ENCODE measurements at places on chromosomes 13 and 19.

- H3K4me3 ChIP-seq, result no peak overlapping the region
- no peaks in the 10 kb centered on the region for H3K27me3 ChIP-seq
- no peaks in the 10 kb centered on the region for H3K4me1 ChIP-seq
- no peak for DNase-seq
- no peaks in the 10 kb centered on the region for H3K36me3 ChIP-seq
Observed at GRCh38 chr13:101202590-101202989, 213.7 kb downstream of the NALCN start.

DNA sequence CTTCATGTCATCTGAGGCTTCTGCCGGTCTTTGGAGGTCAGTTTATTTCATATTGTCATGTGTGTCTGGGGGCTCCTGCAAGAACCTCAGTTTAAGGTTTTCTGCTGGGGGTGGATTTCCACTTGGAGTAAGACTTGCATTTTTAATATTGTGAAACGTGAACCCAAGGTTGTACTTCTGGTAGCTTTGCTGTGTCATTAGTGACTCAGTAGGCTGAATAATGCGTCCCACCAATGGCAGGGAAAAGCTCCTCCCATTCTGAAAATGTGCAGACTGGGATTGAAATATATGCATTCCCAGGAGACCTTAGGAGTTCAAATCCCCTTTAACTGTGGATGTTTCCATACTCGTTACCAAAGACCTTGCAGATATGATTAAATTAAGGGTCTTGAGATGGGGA, 46.2 kb downstream of the ING1 start:
- no peak overlapping the region for H3K4me3 ChIP-seq
- H3K27me3 ChIP-seq, result peaks cover 2% of the 10 kb centered on the region
- H3K36me3 ChIP-seq, result no peaks in the 10 kb centered on the region
- H3K27ac ChIP-seq, result no peak overlapping the region
- H3K4me1 ChIP-seq, result no peaks in the 10 kb centered on the region

DNA sequence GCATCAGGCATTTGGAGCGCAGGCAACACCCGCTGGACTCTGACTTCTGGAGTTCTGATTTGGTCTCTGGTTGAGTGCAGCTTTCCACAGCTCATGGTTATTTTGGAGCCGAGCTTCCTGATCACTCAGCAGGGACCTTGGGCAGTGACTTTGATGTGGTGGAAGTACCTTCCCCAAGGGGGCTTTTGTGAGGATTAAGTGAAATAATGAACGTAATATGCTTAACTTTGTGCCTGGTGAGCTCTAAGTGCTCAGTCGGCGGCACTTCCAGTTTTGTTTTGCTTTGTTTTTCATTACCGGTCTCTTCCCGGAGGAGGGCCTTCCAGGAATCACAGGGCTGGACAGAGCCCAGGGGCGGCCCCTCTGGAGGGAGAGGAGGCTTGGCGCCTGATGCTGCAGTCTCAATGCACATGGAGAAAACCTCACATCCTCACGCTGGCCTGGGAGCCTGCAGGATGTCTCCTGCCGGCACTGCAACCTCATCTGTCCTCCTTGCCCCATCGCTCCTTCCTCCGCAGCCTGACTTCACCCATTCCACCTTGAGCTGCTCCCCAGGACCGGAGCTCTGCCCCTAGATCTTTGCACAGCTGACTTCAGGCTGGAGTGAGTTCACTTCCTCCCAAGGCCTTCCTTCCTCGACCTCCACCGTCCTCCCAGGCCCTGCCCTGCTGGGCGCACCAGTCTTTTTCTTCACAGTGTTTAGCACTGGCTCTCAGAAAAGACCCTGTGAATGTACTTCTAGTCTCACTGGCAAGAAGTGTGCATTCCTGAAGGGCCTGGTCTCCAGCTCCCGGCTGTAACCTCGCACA, 1.5 kb downstream of the PLEKHF1 start:
- peak overlapping the region; percentile 92 for H3K4me3 ChIP-seq
- no peak for DNase-seq
- no peaks in the 10 kb centered on the region for H3K27me3 ChIP-seq
- H3K36me3 ChIP-seq, result peaks cover 38% of the 10 kb centered on the region
- peaks cover 63% of the 10 kb centered on the region for H3K4me1 ChIP-seq
- H3K27ac ChIP-seq, result peak overlapping the region; percentile 78

DNA sequence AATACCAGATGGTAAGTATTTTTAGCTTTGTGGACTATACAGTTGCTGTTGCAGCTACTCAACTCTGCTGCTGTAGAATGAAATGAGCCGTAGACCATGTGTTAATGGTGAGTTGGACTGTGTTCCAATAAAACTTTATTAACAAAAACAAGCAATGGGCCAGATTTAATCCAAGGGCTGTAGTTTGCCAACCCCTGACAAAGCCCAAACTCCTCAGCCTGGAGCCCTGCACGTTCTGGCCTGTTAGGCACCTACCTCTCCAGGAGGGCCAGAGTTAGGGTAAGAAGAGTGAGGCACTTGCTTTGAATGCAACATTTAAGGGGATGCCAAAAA, 36.7 kb upstream of the CD33 start:
- H3K4me3 ChIP-seq, result no peak overlapping the region
- peaks cover 1% of the 10 kb centered on the region for H3K4me1 ChIP-seq
- peaks cover 11% of the 10 kb centered on the region for H3K27me3 ChIP-seq
- no peak for DNase-seq
- no peak overlapping the region for H3K27ac ChIP-seq

- H3K36me3 ChIP-seq, result peaks cover 12% of the 10 kb centered on the region
- peaks cover 4% of the 10 kb centered on the region for H3K4me1 ChIP-seq
- H3K4me3 ChIP-seq, result peak overlapping the region; percentile 80
- peak; percentile 78 for DNase-seq
Observed at GRCh38 chr19:49889687-49890348, 6.9 kb downstream of the IL4I1 start.

DNA sequence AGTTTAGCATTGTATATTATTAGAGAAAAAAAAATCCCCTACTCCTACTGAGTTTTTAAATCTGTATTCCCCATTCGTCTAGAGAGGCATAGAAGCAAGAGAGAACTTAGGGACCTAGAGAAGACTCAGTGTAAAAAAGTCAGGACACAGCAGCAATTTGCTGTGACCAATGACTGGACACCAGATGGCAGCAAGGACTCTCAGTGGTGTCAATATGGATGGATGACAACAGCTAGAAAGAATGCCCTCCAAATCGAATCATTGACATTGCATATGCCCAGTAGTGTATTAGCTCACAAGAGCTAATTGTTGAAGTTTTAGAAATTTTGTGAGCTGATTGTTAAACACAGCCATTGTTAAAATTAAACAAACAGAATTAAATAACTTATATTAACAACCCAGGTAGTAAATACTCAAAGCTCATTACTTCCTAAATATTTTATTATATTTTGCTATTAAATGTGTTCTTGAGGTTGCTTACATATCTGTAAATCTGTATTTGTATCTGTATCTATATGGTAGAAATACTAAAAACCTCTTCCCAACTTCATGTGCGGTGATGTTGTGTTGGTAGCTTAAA, 43.9 kb downstream of the SIAH3 start:
- peaks cover 5% of the 10 kb centered on the region for H3K27me3 ChIP-seq
- no peak overlapping the region for H3K27ac ChIP-seq
- H3K4me3 ChIP-seq, result no peak overlapping the region

DNA sequence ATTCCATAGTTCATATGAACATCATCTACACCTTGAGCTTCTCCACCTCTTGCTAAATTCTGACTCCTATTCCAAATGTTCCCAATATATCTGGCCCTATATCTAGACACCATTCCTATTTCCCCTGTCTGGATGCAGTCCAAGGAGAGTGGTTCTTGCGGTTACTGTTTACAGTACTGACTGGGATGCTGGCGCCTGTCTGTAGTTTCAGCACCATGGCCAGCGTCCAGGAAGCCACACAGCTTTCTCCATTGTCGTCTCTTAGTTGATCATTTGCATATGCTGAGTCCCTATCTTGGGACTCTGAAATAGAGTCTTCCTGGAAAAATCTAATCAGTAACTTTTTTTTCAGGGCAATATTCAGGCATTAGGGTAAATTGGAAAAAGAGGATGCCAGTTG, 14.9 kb downstream of the LAIR2 start:
- no peaks in the 10 kb centered on the region for H3K36me3 ChIP-seq
- peak; percentile 63 for DNase-seq
- H3K27me3 ChIP-seq, result peaks cover 2% of the 10 kb centered on the region
- H3K4me1 ChIP-seq, result peaks cover 41% of the 10 kb centered on the region
- no peak overlapping the region for H3K4me3 ChIP-seq

DNA sequence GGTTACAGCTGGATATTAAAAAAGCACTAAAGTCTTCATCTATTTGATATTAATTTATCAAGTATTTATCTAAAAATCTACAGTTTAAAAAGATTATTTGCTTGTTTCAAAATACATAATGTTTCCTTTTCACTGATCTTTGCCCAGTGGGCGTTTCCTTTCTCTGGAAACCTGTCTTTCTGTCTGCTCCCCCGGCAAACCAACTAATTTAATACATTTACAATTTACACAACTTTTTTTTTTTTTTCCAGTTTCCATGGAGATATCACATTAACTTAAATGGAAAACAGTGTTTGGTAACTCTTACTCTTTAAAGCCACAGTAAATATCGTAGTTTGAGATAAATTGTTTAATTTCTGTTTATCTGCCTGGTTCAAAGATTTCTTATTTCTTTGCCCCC, 5.3 kb downstream of the GPC6 start:
- H3K4me3 ChIP-seq, result no peak overlapping the region
- no peaks in the 10 kb centered on the region for H3K4me1 ChIP-seq
- no peak overlapping the region for H3K27ac ChIP-seq
- peaks cover 21% of the 10 kb centered on the region for H3K27me3 ChIP-seq

Data from T-helper 2 cell treated with Interferon-gamma antibody and Interleukin-4, amounts not matched to agents 5 μg/mL and 100 μg/mL, for 36 hours (primary cell).